ENCODE measurements at places on chromosomes 7 and 10.

DNA sequence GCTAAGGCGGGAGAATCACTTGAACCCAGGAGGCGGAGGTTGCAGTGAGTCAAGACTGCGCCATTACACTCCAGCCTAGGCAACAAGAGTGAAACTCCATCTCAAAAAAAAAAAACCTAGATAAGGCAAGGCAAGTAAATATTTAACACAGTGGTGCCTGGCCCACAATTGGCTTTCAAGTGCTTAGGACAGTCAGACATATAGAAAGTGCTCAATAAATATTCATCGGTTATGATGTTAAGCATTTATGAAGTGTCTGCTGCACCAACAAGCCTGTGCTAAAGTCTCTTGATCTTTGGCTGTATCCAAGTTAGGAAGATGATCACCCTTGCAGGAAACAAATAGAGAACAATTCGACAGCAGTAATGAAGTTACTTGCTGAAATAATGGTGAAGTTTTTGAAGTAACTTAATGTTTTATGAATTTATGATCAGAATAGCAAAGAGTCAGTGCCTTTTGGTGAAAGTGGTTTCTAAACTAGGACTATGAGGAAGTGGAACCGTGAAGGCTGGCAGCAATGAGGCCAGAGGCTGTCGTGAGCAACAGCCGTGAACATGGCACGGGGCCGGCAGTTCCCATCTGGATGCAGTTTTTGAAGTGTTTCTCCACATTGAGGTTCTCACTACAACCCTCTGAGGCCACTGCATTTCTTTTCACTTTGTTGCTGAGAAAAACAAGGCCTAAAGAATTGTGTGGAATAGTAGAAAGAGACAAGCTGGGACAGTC is 48.1 kb upstream of the GATA3 start:
- DNase-seq, result no peak

- DNase-seq, result no peak
Observed at GRCh38 chr10:133379801-133380666, 972 bp downstream of the PAOX start.

DNA sequence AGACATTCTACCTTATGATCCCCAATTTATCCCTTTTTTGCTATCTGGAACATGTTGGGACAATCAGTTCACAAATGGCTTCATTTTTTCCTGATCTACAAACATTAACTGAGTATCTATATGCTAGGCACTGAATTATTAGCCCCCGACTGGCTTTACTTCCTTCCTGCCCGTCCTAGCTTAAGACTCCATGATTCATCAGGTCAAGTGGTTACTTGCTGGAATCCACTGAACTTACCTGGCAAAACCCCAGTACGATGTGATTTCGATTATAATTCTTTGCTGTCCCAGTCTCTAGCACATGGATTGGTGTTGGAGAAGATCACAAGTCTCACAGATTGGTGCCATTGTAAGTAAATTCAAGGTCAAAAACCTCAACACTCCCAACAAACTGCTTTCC is 77.1 kb downstream of the ORC5 start:
- DNase-seq, result no peak

DNA sequence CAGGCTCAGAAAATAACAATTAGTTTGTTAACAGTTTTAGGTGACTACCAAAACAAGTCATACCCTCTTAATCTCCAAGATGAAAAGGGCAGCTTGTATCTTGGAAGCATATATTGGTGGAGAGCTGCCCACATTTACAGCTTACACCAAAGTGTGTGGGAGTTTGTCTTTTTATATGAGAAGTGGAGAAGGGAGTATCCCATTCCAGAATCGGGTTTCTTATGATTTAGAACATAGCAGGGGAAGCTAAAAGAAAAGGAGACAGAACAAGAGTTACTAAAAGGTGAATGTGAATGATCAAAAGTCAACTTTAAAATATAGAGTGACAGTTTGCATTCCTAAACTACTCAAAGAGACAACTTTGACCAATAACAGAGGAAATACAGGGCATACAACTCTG is 338.6 kb upstream of the VWC2 start:
- no peak for DNase-seq

GRCh38 chr10:72561745-72562166 is 64.1 kb downstream of the MICU1 start:
- no peak for DNase-seq
